ENCODE measurements at places on chromosomes 6 and 20.

- DNase-seq: no peak
These were observed 65.5 kb upstream of the BTBD3 start for GRCh38 chr20:11852189-11852588.

DNA sequence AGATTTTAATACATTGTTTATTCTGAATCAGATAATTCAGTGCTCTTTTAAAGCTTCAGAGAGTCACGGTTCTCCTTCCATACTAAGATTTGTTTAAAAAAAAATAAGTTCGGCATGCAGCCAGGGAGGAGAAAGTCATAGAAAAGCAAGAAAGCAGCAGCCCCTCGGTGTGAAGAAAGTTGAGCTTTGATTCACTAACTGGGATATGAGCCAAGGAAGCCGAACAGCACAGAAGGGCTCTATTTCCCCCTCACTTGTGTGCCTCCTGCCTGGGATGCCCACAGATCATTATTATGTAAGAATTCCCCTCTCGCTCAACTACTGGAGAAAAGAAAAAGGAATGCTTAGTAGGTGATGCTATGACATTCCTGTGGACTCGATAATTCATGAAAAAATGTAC is 69.3 kb upstream of the SYNJ2 start:
- DNase-seq: no peak

DNA sequence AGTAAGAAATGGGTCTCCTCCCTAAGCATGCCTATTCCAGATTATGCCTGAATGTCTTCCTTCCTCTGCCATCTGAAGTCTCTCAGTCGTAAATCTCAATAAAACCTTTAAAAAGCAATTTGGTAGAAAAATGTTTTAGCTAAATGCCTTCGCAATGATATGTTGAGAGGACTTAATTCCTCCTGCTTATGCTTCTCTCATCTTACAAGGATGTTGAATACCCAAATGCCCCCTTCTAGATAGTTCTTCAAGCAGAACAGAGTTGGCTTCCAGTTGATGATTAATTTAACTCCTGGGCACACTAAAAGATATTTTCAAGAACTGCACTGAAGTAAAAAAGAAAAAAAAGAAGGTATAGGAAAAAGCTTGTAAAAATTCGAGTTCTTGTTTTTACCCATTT is 275.0 kb upstream of the SPTLC3 start:
- DNase-seq: no peak

GRCh38 chr6:31083742-31084354 is 28.5 kb downstream of the C6orf15 start:
- DNase-seq: no peak

GRCh38 chr20:48999890-49000870 is 45.9 kb upstream of the CSE1L start:
- DNase-seq: no peak

GRCh38 chr20:9147547-9148024 is 78.7 kb downstream of the PLCB4 start:
- no peak for DNase-seq

Measured in left ventricle myocardium inferior (tissue), 1 donor.